HCT116 (cell line): ENCODE measurements at places on chromosomes 16 and 17. TPM values are rescaled to one million over a fixed set of nuclear protein-coding genes. Genes with fewer than 3 reads are reported as not detected.

- H3K4me1 ChIP-seq: peaks cover 7% of the 10 kb centered on the region; the same call in 1 of the 2 replicates
- H3K36me3 ChIP-seq: peaks cover 15% of the 10 kb centered on the region
- DNase-seq: no peak
These were observed at the start of gene SF3B3 for GRCh38 chr16:70523743-70524398. Gene SF3B3, plus strand, starts transcription at chr16:70523816. Its CDS starts 2,841 bp downstream, at chr16:70526657.

- DNase-seq: no peak
- H3K4me3 ChIP-seq: no peak overlapping the region
- no peaks in the 10 kb centered on the region for H3K4me1 ChIP-seq
- no peak overlapping the region for H3K27ac ChIP-seq
These were observed 843.7 kb downstream of the CDH11 start for GRCh38 chr16:64278196-64278595.

- DNase-seq: no peak
- H3K36me3 ChIP-seq: no peaks in the 10 kb centered on the region
- H3K4me1 ChIP-seq: no peaks in the 10 kb centered on the region
- H3K27me3 ChIP-seq: no peaks in the 10 kb centered on the region
These were observed 21.3 kb upstream of the HEXD start for GRCh38 chr17:82396601-82397435.

- DNase-seq: no peak
- no peaks in the 10 kb centered on the region for H3K27me3 ChIP-seq
- H3K27ac ChIP-seq: no peak overlapping the region
- no peaks in the 10 kb centered on the region for H3K36me3 ChIP-seq
- no peaks in the 10 kb centered on the region for H3K4me1 ChIP-seq
These were observed 251.7 kb upstream of the SALL1 start for GRCh38 chr16:51402785-51403184.

- H3K27me3 ChIP-seq: no peaks in the 10 kb centered on the region
- H3K36me3 ChIP-seq: no peaks in the 10 kb centered on the region
- DNase-seq: no peak
- no peak overlapping the region for H3K27ac ChIP-seq
These were observed 5.5 kb downstream of the KRT40 start for GRCh38 chr17:40978575-40979151.

DNA sequence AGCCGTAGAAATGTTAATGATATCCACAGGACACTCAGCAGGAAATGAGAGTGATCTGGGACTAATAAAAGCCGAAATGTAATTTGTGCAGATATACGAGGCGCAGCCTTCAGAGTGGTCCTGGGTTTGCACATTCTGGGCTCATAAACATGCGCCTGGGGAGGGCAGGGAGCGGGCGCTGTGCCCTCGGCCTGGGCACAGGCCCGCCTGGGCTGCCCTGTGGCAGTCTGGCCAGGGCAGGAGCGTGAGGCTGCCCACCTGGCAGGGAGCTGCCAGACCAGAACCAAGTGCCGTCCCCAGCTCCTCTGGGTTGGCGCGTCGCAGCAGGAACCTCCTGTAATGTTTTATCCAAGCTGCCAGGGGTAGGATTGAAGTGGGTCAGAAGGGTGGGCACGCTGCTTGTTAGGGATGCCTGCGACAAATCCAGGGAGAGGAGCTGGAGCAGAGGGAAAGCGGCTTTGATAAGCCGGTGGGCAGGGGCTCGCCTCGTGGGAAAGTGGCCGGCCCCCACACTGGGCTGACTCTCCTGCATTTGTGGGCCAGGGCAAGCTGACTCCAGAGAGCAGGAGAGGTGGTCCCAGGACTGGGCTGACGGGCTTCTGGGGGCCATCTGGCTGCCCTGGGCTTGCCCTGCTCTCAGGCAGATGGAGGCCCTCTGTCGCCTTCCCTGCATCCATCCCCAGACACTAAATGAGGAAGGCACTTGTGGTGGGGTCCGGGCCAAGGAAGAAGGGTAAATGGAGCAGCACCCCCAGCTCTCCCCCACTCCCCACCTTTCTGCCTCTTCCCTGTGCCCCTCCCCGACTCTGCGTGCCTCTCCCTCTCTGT is 45.9 kb downstream of the SREBF1 start:
- H3K27me3 ChIP-seq: no peaks in the 10 kb centered on the region
- no peak overlapping the region for H3K4me3 ChIP-seq
- no peaks in the 10 kb centered on the region for H3K36me3 ChIP-seq
- H3K27ac ChIP-seq: no peak overlapping the region
- H3K4me1 ChIP-seq: peaks cover 10% of the 10 kb centered on the region; the same call in 1 of the 2 replicates

CBLN1 gene
- not detected for total RNA-seq
